ENCODE measurements at places on chromosomes 7 and 10.

GRCh38 chr10:131954356-131954965 is 27.3 kb downstream of the BNIP3 start:
- DNase-seq, result no peak

- DNase-seq, result no peak
These were observed 83.9 kb downstream of the OSBPL3 start for GRCh38 chr7:24896031-24896501.

- peak; percentile 64 for DNase-seq
These were observed 75.6 kb downstream of the CTBP2 start for GRCh38 chr10:125084614-125085257.

DNA sequence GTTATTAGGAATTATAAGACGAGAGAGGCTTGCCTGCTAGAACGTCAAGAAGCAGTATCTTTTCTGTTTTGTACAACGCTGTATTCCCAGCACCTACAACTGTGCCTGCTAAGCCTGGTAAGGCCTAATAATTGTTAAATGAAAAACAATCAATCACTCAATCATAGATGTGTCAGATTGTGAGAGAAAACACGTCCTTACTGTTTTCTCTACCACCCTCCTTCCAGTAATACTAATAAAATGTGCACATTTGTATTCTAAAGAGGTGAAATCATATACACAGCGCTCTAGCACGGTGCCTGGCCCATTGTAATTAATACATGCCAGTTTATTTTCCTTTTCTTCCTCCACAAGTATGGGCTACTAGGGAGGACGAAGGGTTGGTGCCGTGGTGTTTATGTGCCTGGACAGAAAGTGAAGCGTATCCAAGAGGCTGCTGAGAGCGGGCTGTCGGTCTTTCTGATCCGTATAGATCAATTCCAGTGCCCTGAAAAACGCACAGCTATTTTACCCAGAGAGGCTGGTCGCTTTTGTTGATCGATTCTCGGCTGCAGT is 1.5 kb upstream of the AUTS2 start:
- DNase-seq, result peak; percentile 11

DNA sequence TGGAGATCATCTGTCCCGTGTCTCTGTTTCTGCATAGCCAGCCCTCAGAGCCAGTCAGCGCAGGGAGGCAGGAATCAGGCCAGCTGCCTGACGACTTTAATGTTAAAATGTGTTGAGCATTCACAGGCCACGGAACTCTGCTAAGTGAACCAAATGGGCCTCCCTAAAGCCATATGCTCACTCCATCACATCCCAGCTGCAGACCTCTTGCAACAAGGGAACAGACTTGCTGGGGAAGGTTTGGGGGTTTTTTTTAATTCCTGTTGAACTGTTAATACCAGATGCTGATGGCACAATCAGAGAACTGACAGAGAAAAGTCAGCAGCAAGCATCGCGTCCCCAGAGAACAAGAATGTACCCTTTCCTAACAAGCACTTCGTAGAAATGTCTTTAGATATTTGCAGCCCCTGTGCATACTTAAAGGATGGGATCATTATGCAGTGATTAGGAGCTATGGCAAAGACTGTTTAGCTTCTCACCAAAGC is 900.4 kb upstream of the AUTS2 start:
- peak; percentile 66 for DNase-seq

- no peak for DNase-seq
These were observed 23.5 kb upstream of the GPR141 start for GRCh38 chr7:37659971-37660565.

- DNase-seq, result peak; percentile 71
These were observed 27.1 kb downstream of the PRLHR start for GRCh38 chr10:118568327-118568848.

- DNase-seq, result no peak
These were observed 18.2 kb downstream of the CYP17A1 start for GRCh38 chr10:102819054-102819453.

Measured in fibroblast of lung (primary cell).